Brain pericyte (primary cell): ENCODE measurements at places on chromosomes 12 and 14.

DNA sequence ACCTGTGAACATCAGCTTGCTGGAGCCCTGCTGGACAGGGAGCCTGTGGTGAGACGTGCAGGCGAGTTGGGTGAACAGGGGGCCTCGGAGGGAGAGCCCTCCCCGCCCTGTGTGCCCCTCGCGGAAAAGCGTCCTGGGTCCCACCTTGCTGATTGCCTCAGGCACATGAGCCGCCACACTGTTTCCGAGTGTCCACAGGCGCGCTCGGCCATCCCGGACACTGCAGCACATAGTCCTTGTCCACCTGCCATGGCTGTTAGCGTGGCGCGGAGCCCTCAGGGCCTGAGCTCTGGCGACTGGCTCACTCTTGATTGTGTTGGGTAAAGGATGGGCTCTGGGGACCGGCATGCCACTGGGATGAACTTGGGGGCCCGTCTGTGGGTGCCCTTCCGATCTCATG, 40.0 kb downstream of the PACS2 start:
- DNase-seq, result no peak

DNA sequence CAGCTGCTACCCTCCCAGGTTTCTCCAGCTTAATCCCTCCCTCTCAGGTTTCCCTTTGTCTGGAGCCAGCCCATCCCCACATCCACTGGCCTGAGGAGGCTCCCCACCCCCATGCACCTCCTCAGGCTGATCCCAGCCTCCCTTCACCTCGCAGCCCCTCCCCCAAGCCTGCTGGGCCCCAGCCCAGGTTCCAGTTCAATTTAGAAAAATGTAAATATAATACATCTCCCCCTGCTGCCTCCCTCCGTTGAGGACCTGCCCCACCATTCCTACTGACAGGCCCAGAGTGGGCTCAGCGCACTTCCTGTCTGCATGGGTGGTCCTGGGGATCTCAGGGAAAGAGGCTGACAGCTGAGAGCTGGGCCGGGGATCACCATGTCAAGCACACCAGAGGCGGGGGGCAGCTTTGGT, 155.8 kb downstream of the NTF3 start:
- DNase-seq, result no peak

GRCh38 chr14:105166571-105167302, 1.8 kb downstream of the JAG2 start:
- no peak for DNase-seq

- DNase-seq, result peak; percentile 55
These were observed 3.4 kb downstream of the GALNT16 start for GRCh38 chr14:69263364-69263763.

DNA sequence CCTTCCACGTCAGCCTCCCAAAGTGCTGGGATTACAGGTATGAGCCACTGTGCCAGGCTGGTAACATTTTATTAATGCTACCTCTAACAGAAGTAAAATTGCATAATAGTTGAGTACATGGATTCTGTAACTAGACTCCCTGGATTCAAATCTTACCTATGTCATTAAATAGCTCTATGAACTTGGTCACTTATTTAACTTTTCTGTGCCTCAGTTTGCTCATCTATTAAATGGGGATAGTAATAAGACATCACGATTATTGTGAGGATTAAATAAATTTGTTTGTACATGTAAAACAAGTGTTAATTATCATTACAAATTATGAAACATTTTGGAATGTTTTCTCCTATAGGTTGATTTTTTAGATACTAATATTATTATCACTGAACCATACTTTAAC, 6.7 kb downstream of the ACTR6 start:
- DNase-seq, result no peak
